ENCODE measurements at places on chromosomes 5 and 9.

DNA sequence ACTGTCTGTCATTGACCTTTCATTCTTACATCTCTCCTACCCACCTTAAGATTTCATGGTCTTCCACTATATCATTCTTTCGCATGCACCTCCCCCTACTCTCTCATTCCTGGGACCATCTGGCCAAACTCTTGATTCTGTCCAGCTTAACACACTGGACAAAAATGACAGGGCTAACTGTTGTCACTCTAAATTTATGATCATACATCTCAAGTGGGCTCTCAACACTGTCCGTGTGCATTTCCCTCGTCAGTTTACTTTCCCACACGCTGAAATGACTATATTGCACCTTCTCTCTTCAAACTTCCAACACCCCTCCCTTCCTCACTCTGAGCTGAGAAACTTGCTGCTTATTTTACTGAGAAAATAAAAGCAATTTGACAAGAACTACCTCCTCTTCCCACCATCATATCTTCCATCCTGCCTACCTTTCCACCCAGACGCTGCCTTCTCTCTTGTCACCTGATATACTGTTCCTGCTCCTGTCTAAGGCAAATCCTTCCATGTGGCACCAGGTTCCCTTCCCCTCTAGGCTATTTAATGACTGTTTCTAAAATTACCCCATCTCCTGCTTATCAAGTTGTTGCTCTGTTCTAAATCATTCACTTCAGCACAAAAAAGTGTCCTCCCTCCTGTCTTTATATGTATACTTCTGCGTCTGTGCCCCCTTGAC is 8.1 kb upstream of the KLF9 start:
- peak; percentile 24 for DNase-seq

- DNase-seq, result peak; percentile 51
These were observed 48.8 kb downstream of the FANCC start for GRCh38 chr9:95268681-95269080.

- no peak for DNase-seq
These were observed 79.2 kb upstream of the SLCO4C1 start for GRCh38 chr5:102375272-102375671.

DNA sequence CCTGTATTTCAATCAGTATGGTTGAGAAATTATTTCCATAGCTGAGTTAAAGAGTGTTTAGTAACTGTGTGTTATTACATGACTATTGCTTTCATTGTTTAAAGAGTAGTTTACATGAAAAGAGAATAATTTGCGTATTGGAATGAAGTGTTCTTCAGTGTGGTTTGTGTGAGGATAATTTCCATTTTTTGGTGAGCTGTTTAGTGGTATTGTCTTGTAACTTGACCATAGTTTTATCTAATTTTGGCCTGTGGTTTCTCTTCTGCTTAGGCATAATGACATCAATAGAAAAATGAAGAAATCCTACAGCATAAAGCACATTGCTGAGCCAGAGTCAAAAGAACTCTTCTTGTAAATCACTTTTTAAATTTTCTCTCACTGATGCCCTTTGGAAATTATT is 151.2 kb downstream of the SNCAIP start:
- no peak for DNase-seq

DNA sequence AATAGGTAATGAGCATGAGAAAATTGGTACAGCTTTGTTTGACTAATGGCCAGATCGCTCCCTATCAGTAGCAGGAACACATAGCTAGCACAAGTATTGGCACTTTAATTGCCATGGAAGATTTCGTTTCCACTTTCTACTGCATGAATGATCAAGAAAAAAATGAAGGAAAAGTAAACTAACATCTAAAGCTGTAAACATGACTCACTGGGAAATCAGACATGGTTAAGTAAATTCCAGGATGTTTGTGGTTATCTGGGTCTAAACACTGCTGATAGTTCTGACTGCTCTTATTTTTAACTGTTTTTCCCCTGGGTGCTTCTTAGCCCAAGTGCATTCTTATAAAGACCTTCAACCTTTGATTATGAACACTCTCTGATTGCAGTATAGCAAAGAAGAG is 388.9 kb downstream of the NR2F1-AS1 start:
- peak; percentile 17 for DNase-seq

Data from NCI-H2171 treated with DMSO at 0.1 percent for 48 hours (cell line).